Nephron progenitor cell (in vitro differentiated cells): ENCODE measurements at places on chromosomes 5 and 9.

DNA sequence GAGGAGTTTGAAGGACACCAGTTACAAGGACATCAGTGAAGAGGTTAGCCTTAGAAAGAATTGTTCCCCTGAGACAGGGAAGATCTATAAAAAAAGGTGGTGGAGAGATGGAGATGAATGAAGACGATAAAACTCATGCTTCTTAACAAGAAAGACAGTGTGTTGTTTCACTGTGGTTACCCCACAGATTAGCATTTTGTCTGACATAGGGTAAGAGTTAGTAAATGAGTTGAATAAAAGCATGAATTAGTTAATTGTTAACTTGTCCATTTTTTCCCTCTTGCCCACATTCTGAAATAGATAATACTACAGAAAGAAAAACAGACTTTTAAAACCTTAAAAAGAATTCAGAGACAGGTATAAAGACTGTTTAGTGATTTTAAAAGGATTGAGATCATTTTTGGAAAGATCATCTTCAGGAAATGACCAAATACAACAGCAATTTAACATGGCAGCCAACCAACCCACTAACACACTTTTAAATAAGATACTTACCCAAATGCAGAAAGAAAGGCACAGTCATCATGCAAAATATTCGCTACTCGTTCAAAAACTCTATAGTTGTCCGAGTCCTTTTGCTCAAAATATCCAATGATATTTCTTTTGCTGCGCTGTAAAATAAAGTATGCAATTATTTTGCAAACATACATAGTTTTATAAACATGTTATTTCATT lies 78.5 kb downstream of the ERP44 start:
- peak overlapping the region; percentile 24 for H3K27ac ChIP-seq
- DNase-seq, result no peak
- H3K27me3 ChIP-seq, result no peaks in the 10 kb centered on the region
- H3K4me3 ChIP-seq, result no peak overlapping the region
- H3K4me1 ChIP-seq, result no peaks in the 10 kb centered on the region
- H3K36me3 ChIP-seq, result peaks cover 46% of the 10 kb centered on the region

DNA sequence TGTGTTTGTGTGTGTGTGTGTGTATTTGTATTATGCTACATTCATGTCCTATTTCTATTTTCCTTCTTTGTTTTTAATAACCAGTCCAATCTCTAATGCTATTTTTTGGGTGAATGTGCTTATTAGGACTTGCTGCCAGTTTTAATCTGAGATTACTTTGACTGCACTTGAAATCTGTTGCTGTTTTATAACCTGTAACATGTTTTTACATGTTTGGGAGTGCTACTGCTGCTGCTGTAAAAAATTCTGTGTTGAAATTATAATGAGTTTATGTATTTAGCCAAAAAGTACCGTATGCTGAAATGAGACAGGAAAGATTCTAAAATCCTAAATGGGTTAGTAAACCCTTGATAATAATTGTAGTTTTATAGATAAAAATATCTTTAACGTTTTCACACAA lies 104.7 kb upstream of the SSBP2 start:
- H3K36me3 ChIP-seq, result no peaks in the 10 kb centered on the region
- peaks cover 4% of the 10 kb centered on the region for H3K27me3 ChIP-seq
- H3K4me1 ChIP-seq, result peaks cover 74% of the 10 kb centered on the region
- DNase-seq, result no peak

DNA sequence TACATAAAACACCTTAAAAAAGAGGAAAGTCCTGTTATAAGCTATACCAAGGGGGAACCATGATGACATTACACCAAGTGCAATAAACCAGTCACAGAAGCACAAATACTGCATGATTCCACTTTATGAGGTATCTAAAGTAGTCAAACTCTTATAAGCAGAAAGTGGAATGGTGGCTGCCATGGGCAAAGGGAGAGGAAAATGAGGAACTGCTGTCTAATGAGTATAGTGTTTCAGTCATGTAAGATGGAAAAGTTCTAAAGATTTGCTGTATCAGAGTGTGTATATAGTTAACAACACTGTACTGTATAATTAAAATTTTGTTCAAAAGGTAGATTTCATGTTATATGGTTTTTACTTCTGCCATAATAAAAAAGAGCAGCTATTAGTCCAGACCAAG lies 34.6 kb upstream of the NR5A1 start:
- peaks cover 45% of the 10 kb centered on the region for H3K36me3 ChIP-seq
- no peaks in the 10 kb centered on the region for H3K27me3 ChIP-seq
- H3K4me1 ChIP-seq, result no peaks in the 10 kb centered on the region
- H3K4me3 ChIP-seq, result no peak overlapping the region

DNA sequence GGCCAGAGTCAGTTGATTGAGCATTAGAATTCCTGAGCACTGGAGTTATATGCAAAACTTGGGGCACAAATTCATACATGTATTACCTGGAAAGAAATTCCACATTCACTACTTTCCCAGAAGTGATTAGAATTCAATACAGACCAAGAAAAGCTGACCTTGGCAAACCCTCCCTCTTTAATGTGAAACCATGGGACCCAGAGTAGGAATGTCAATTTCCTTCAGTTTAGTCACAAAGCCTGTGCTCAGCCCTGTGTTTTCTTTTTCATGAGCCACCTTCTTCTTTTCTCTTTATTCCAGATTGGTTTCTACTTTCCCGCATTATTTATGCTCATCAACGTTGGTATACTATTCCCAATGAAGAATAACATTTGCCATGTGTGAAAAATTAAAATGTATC lies 420.2 kb downstream of the CDH12 start:
- no peaks in the 10 kb centered on the region for H3K4me1 ChIP-seq
- H3K27ac ChIP-seq, result no peak overlapping the region
- H3K4me3 ChIP-seq, result no peak overlapping the region
- no peak for DNase-seq

DNA sequence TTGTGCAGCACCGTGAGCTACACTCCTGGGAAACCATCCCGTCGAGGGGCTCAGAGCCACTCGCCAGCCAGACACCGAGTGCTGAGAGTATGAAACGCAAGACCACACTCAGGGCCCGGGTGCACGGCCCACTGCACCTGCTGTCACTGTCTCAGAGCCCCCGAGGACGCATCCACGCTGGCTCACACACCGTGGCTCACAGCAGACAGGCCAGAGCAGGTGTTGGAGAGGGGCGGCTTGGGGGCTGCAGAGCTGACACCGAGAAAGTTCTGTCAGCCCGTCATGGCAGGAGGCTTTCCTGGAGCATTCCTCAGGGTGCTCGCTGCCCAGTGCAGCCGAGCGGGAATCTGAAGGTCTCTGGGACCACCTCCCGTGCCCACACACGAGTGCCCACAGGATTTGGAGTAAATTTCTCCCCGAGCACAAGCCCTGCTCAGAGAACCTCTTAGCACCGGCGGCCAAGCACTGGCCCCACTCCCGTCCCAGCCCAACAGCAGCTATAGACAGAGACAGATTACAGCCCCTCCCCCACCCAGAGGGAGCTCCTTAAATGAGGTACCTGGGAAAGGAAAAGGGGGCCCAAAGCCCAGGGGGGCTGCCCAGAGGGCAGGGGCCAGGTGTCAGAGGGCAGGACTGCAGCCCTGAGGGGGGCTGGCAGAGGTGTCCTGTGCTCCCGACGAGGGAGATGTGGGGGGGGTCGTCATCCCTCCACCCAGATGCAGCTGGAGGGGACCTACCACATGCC lies 56.0 kb upstream of the SARDH start:
- no peak overlapping the region for H3K27ac ChIP-seq
- peaks cover 17% of the 10 kb centered on the region for H3K36me3 ChIP-seq
- peaks cover 5% of the 10 kb centered on the region for H3K27me3 ChIP-seq
- no peak overlapping the region for H3K4me3 ChIP-seq
- peaks cover 23% of the 10 kb centered on the region for H3K4me1 ChIP-seq

DNA sequence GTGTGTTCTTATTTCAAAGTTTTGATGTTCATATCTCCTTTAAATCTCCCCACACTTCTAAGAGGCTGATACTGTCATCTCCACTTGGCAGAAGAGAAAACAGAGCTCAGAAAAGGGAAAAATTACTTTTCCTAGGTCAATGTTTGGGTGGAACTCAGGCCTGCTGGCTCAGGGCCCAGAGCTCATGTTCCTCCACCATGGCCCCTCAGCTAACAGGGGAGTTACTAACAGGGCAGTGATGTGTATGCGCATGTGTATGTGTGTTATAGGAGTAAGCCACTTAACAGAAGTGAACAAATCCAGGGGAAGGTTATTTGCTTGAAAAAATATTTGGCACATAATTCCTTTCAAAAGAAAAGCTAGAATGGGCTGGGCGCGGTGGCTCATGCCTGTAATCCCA lies 2.5 kb downstream of the C1QTNF2 start:
- no peak for DNase-seq
- no peaks in the 10 kb centered on the region for H3K36me3 ChIP-seq
- no peaks in the 10 kb centered on the region for H3K4me1 ChIP-seq
- no peak overlapping the region for H3K4me3 ChIP-seq

- DNase-seq, result no peak
- H3K4me3 ChIP-seq, result no peak overlapping the region
- no peaks in the 10 kb centered on the region for H3K36me3 ChIP-seq
- peaks cover 13% of the 10 kb centered on the region for H3K27me3 ChIP-seq
- peaks cover 38% of the 10 kb centered on the region for H3K4me1 ChIP-seq
- no peak overlapping the region for H3K27ac ChIP-seq
Measured at GRCh38 chr5:115433918-115434317, 110.7 kb downstream of the FEM1C start.

DNA sequence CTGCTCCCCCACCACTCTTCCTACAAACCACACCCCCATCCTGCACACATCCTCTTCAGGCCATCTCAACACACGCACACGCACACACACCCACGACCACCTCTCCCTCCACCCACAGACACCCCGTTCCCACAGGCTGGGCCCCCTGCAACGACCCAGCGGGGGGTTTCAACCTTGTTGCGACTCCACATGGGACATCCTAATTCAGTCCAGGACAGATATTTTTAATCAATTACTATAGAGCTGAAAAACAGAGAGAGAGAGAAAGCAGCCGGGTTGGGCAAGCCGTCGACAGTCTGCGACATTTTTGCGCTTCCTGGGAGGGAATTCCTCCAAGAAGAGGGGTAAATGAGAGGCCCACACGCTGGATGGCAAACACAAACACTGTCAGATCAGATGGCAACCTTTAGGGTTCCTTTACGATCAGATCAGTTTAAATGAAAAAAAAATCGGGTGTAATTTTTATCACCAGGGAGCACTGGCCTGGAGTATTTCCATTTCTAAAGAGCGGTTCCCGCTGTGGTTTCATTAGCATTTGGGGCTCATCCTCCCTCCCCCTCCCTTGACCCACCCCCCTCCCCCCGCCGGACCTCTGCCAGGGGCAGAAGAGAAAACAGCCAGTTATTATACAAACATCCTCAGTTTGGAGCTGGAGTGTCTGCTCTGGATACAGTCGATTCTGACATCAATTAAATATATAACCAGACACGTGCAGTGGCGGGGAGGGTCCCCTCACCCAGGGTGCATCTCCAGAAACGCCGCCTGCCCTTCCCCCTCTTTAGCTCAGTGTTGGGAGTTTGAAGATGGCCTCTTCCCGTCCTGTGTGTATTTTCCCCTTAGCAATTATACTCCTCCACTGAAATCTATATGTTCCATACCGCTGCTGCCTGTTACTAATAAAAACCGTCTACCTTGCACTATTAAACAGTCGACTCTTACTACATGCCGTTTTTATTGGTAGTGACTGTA lies 2.3 kb upstream of the IRX2 start:
- H3K36me3 ChIP-seq, result peaks cover 12% of the 10 kb centered on the region
- no peak for DNase-seq
- no peak overlapping the region for H3K27ac ChIP-seq
- H3K4me3 ChIP-seq, result peak overlapping the region; percentile 79

GRCh38 chr5:113255105-113255504 lies 179.7 kb downstream of the TSSK1B start:
- H3K27ac ChIP-seq, result peak overlapping the region; percentile 59
- no peak overlapping the region for H3K4me3 ChIP-seq
- H3K4me1 ChIP-seq, result peaks cover 37% of the 10 kb centered on the region
- H3K36me3 ChIP-seq, result peaks cover 43% of the 10 kb centered on the region
- no peak for DNase-seq

- peaks cover 11% of the 10 kb centered on the region for H3K36me3 ChIP-seq
- H3K27ac ChIP-seq, result no peak overlapping the region
- H3K4me3 ChIP-seq, result no peak overlapping the region
- H3K27me3 ChIP-seq, result peaks cover 9% of the 10 kb centered on the region
- DNase-seq, result peak; percentile 48
- H3K4me1 ChIP-seq, result peaks cover 19% of the 10 kb centered on the region
Measured at GRCh38 chr5:150438873-150439546, 10.5 kb downstream of the RPS14 start.

GRCh38 chr5:124102486-124102885 lies 590.5 kb downstream of the CSNK1G3 start:
- H3K4me1 ChIP-seq, result peaks cover 15% of the 10 kb centered on the region
- no peaks in the 10 kb centered on the region for H3K27me3 ChIP-seq
- DNase-seq, result no peak
- no peaks in the 10 kb centered on the region for H3K36me3 ChIP-seq
- H3K27ac ChIP-seq, result no peak overlapping the region

GRCh38 chr9:29613773-29614172 lies 2040.5 kb upstream of the C9orf72 start:
- H3K36me3 ChIP-seq, result no peaks in the 10 kb centered on the region
- no peak for DNase-seq
- H3K27ac ChIP-seq, result no peak overlapping the region
